Naive thymus-derived CD8-positive, alpha-beta T cell (primary cell): ENCODE measurements at places on chromosomes 3 and 15.

- DNase-seq: no peak
These were observed 427.7 kb upstream of the THBS1 start for GRCh38 chr15:39153058-39153714.

- DNase-seq: no peak
These were observed 90.5 kb upstream of the CSPG5 start for GRCh38 chr3:47669026-47669749.

- DNase-seq: no peak
These were observed 30.1 kb upstream of the C3orf80 start for GRCh38 chr3:160195106-160195505.

DNA sequence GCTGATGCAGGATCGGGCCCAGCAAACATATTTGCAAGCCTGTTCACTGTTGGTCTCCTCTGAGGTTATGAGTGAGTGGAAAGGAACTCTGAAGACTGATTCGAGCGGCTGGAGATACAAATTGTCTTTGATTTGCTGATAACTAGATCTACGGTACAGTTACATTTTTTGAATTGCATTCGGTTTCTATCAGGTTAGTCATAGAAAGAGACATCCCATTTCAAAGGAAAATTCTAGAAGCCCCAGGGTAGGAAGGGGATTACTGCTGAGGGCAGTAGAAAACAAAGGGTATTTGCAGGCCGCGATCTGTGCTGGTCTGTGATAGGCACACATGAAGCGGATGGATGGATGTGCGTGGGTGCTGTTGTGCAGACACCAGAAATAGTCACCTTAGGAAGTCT, 228.4 kb downstream of the ITPR1 start:
- DNase-seq: no peak

- DNase-seq: no peak
These were observed 14.1 kb downstream of the LYSMD4 start for GRCh38 chr15:99719096-99719541.

GRCh38 chr15:99967841-99968371, 234.7 kb upstream of the LYSMD4 start:
- no peak for DNase-seq
